ENCODE measurements at places on chromosomes 12 and 14.

DNA sequence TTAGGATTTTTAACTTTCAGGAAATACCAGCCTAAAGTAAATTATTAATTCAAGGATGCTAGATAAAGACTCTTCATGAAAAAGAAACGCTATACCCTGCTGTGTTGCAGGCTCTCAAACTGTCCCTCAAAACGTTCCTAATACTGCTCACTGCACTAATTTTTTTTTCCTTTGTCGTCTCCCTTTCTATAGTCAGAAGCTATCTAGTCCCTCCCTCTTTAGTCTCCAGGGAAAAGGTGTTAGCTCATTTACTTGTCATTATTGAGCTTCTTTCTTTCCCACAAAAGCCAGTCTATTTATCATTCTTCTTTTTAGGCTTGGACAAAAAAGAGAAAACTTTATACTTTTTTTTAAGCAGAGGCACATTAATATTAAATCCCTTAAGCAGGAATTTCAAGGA lies 30.3 kb upstream of the INSM2 start:
- DNase-seq: no peak

DNA sequence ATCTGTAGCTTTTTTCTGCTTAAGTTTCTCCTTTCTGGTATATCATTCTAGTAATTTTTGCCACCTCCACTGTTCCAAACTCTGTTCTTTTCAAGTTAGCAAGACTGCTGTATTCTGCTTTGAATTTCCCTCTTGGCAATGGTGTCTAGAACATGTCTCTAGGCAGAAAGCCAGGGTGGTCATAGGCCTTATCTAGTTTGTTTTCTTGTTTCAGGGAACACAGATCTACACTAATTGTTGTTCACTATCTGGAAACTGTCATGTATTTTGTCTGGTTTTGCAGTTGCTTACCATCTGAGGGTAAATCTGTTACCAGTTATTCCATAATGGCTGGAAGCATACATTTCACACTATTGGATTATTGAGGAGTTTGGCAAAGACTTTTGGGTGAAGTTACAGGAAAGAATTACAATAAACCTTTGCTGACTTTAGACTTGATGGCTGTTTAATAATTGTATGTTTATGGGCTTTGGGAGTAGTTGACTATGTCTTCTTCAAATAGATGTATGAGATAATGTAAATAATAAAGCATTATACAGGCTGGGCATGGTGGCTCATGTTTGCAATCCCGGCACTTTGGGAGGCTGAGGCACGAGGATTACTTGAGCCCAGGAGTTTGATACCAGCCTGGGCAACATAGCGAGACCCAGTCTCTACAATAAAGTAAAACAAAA lies 41.4 kb downstream of the FUT8 start:
- no peak for DNase-seq

DNA sequence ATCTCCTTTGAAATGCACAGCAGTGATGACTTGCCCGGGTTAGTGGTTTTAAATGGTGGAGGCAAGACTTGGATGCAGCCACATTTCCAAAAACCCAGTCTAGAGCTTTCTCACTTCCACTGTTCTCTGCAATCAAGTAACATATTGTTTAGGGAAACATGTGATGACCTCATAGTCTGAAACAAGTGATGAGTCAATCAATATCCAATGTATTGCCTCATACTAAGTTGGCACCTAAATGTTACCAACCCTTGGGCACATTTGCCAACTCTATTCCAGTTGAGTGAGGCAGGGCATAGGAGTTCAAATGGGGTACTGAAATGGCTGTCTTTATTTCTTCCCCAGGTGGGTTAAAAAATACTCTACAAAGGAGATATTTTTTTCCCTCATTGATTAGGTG lies 1105.4 kb downstream of the VRK1 start:
- DNase-seq: no peak

GRCh38 chr12:120404271-120404670 lies 33.6 kb upstream of the COX6A1 start:
- no peak for DNase-seq

GRCh38 chr12:53530061-53530460 lies 22.8 kb upstream of the NPFF start:
- DNase-seq: no peak

GRCh38 chr14:80624581-80624980 lies 317.0 kb downstream of the CEP128 start:
- no peak for DNase-seq

DNA sequence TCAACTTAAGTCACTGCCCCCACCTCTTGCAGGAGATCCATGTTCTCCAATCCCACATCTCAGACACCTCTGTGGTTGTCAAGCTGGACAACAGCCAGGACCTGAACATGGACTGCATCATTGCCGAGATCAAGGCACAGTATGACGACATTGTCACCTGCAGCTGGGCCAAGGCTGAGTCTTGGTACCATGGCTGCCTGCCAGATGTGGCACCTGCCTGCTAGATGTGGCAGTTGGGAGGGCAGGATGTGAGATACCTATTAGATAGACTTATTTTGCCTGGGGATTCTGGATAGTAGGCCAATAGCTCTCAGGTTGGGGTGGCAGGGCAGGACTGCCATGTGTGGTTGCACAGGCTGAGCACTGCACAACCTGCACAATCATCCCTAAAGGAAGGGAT lies 7.9 kb upstream of the KRT86 start:
- DNase-seq: no peak

DNA sequence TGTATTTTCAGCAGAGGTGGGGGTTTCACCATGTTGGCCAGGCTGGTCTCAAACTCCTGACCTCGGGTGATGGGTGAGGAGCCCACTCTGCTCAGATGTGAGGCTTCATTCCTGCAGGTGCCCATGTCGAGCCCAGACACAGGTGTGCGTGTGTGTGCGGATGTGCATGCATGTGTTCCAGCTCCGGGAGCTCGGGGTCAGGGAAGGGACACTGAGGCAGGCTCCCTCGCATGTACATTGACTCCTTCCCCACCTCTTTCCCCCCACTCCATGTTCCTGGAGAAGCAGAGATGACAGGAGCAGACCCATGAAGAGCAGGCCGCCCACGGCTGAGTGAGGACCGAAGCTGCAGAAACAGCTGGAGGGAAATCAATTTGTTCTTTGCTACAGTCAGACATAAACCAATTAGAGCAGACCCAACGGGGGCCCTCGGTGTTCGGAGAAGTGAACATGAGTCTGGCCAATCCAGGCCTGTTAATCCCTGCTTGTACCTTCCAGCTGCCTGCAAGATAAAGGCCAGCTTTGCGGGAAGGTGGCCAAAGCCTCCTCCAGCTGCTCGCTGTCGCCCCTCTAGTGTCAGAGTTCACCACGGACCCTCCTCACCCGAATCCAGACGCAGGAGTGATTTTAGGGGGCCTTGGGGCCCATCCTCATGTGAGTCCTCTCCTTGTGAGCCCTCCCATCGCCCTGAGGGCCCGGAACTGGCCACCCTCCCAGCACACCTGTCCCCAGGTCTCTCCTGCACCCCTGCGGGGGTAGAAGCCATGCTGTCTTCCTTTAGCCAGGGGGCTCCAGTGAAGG lies 321.0 kb upstream of the RTL1 start:
- no peak for DNase-seq

GRCh38 chr12:68932961-68933893 lies at the start of gene CPM:
Gene CPM, minus strand, starts transcription at chr12:68933171. Its CDS starts 334 bp downstream, at chr12:68932837.
- DNase-seq: no peak

DNA sequence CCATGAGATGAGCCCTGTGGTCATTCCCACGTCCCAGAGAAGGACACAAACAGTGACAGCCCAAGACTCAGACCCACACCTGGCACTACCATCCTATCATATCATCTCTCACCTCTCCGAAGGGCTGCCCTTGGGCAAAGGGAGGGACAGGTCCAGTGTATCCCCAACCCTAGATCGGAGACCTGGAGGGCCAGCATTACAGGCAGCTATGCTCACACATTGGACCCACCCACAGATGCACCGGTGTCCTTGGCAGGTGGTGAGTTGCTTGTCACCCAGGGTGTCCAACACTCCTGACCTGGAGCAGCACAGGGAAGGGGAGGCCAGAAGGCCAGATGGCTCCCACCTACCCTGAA lies 117.4 kb downstream of the DICER1 start:
- no peak for DNase-seq

- no peak for DNase-seq
Measured at GRCh38 chr14:104292084-104292970, 153.9 kb downstream of the KIF26A start.

DNA sequence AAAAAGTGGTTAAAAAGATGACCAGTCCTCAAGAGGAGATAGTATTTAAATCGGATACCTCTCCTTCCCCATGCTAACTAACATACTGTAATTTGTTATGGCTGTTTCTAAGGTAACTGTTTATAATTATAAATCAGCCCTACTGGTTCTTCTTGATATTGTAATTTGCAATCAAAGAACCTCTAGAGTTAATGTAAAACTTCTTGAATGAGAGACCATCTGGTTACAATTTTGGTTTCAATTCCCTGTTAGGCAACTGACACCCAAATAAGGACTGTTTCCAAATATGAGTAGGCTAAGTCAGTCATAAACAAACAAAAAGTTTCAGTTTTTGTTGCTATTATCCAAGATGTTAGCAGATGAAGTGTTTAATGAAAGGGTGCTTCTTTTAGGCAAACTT lies 120.2 kb upstream of the DNM1L start:
- DNase-seq: no peak

DNA sequence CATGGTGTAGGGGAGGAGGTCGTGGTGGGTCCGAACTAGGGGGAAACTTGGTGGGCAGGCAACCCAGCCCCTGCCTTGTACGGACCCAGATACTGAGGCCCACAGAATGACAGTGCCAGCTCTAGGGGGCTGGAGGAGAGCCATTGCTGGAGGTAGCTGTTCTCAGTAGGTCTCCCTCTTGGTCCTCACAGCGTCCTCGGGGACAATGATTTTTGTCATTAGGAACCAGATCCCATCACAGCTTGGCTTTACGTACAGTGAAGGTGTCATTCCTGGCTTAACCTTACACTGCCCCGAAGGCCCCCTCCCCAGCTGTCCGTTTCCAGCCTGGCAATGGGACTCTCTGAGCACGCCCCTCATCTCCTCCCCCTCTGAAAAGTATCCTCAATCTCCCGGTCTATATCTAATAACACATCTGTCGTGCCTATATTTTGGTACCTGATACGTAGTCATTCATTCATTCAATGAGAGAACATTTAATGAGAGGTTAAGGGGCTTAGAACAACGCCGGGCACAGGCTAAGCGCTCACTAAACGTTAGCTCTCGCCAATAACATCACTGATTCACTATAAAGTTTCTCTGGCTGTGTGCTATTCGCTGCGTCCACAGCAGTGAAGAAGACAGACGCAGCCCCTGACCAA lies 597 bp upstream of the DYNC1H1 start:
- DNase-seq: no peak

- no peak for DNase-seq
Measured at GRCh38 chr14:93926873-93927799, at the start of gene FAM181A. Gene FAM181A, plus strand, starts transcription at chr14:93927344. Its CDS starts 942 bp downstream, at chr14:93928286.

DNA sequence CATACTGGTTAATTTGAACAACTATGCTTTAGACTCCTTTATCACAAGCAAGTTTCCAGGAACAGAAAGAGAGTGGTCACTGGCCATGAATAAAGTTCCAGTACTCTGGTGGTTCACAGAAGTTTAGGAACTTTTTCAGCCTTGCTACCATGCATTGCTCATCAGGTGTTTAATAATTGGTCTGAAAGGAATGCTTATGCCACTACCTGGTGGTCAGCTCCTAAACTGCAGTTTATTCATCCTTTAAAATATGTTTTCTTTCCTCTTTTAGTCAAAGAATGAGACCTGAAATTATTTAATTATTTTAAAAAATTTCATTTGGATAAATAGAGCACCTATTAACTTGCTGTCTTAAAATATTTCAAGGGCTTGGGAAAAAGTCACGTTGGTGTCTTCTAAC lies 260.1 kb upstream of the OR4E1 start:
- no peak for DNase-seq

Measured in forelimb muscle (tissue), 1 donor.